Tongue (tissue), 3 donors: ENCODE measurements at places on chromosomes 5 and 9. TPM values are rescaled to one million over a fixed set of nuclear protein-coding genes. Genes with fewer than 3 reads are reported as not detected.

DNA sequence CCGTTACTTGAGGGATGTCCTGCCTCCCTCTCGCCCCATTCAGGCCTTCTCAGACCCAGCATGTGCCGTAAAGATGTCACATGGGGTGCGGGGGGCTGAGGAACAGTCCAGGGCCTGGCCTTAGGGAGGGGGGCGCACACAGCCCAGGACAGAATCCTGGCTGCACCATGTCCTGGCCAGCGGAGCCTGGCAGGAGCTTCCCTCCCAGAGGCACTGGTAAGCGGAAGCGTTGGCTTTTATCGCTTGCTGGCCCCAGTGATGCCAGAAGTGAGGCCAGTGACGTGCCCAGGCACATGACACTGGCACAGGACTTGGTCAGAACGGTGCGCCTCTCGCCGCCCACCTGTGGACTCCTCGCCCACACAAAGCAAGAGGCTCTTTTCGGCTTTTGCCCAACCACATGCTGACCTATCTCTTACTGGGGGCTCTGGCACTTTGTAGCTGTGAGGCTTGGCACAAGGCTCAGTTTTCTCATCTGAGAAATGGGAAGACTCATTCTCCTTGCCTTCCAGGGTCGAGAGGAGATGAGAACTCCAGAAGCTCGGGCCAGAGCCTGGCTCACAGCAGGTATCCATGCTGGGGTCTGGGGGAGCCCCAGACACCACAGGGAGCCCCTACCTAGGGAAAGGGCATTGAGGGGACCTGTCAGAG, 59.0 kb downstream of the LMX1B start:
- DNase-seq, result no peak

The OCLN gene
- 8.0 TPM for total RNA-seq

DNA sequence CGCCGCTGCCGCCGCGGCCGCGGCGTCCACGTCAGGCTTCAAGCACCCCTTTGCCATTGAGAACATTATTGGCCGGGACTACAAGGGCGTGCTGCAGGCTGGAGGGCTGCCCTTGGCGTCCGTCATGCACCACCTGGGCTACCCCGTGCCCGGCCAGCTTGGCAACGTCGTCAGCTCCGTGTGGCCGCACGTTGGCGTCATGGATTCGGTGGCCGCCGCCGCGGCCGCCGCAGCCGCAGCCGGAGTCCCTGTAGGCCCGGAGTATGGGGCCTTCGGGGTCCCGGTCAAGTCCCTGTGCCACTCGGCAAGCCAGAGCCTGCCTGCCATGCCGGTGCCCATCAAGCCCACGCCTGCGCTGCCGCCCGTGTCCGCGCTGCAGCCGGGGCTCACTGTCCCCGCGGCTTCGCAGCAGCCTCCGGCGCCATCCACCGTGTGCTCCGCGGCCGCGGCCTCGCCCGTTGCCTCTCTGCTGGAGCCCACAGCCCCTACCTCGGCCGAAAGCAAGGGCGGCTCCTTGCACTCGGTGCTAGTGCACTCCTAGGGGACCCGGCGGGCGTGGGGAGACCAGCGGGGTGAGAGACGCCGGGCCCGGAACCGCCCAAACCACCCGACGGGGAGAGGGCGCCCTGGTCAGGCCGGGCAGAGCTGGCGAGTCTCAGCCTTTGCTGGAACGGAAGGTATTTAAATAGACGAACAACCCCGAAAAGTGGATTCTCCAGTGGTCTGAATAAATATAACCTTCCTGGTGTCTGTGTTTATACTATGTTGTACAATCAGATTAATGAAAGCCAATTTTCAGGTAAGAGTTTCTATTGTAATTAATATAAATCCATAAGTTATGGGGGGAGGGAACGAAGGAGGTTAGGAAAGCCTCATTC, 1.2 kb downstream of the FOXB2 start:
- DNase-seq, result peak; percentile 32

DNA sequence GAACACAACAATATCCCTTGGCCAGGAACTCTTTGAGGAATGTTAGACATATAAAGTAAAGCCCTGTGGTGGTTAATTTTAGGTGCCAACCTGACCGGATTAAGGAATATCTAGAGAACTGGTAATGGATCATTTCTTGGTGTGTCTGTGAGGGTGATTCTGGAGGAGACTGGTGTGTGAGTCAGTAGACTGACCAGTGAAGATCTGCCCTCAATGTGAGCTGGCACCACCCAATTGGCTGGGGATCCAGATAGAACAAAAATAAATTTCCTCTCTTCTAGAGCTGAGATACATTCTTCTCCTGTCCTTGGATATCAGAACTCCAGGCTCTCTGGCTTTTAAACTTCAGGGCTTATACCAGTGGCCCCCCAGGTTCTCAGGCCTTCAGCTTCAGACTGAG, 56.2 kb upstream of the TNPO1 start:
- DNase-seq, result no peak

DNA sequence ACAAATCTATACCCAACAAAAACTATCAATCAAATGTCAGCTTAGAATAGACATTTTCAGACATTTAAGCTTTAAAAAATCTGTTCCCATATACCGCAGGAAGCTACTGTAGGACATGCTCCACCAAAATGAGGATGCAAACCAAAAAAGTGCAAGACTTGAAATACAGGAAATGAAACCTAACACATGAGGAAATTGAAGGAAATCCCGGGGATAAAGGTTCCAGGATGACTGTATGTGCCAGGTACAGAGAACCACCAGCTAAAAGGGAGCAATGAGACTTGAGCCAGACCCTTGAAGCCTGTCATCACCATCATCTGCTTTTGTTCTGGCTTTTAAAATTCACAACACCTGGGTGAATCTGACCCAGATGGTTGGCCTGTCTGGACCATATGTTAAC, 21.4 kb downstream of the DIAPH1 start:
- no peak for DNase-seq

DNA sequence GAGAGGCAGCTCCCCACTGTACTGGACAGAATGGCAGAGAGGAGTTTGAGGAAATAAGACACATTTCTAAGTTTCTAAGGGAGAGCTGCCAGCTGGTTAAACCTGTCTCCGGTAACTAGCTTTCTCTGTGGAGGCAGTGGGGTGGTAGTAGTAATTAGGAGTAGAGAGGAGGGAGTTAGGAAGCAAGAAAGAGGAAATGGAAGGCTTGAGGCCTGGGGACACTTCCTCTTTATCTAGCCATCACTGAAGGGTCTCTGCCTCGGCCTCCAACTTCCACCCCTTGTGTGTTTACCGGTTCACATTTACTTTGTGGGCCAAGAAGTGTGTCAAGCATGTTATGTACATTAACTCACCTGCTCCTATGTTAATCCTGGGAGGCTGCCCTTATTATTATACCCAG, 462.2 kb upstream of the DMAC1 start:
- DNase-seq, result no peak

GRCh38 chr5:178080056-178080455, 33.3 kb upstream of the N4BP3 start:
- DNase-seq, result no peak

- DNase-seq, result peak; percentile 67
Measured at GRCh38 chr9:87713278-87713987, 12.5 kb upstream of the CTSL start.

DNA sequence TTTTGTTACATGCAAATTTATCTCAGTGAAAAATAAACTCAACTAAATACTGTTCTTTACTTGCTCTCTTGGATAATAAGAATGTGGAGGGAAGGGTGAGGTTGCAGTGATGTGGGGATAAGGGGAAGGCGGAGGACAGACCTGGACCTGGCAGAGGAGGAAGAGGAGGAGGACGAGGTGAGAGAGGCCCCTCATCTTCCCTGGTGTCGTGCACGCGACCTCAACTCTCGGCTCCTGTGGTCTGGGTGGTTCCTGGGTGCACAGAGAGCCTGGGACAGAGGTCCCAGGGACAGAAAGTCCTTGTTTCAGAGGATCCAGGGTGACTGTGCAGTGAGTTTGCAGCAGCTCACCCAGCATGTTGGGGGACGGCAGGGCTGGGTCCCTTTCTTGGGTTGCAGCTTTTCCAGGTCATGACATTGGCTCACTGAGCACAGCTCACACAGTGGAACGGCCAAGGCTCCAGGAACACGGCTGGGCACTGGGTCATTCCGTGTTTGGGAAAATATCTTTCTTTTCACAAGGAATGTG, 37.7 kb upstream of the LPCAT1 start:
- DNase-seq, result no peak

DNA sequence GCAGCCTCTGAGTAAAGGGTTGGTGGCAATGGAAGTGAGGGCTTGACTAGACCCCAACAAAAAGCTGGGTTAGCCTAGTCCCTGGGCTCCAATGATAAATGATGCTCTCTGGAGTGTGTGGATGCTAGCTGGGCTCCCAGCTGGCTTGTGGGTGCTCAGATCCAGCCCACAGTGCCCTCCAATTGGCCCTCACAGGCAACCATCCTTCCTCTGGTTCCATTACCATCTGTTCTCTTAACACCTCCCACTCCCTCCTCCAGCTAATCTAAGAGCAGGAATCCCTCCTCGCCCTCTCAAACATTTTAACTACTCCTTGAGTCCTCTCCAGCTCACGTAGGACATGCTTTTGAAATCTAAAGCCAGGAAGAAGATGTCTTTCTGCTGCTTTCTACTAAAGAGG, 25.2 kb upstream of the FRMD3 start:
- no peak for DNase-seq

GRCh38 chr5:76194340-76194739, 111.2 kb downstream of the SV2C start:
- no peak for DNase-seq

DNA sequence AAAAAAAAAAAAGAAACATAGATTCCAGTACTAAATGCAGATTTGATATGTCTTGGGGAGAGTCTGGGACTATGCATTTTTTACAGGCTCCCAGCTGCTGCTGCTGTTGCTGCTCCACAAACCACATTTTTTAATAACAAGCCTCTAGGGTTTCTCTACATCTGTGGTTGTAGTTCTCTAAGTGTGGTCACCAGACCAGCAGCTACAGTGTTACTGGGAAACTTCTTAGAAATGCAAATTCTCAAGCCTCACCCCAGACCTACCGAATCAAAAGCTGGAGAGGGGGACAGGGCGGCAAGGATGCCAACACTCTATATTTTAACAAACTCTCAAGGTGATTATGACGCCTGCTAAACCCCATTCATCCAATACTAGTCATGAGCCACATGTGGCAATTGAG, 293.4 kb upstream of the PTGER4 start:
- peak; percentile 33 for DNase-seq

The FST gene
- 14.4 TPM for total RNA-seq

DNA sequence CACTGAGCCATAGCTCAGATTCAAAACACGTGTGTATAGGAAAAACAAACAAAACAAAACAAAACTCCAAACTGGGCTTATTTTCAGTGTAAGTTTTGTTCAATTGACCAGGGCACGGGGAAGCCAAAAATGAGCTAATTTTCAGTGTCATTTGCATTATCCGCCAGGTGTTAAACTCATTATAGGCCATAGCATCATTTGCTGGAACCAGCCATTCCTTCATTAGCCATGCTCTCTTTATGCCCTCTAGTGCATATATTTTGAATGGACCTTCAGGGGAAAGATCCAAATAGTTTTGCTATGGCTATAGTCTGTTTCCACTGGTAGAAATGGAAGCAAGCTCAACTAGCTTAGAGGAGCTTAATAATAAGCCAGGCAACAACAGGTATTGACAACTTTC, 1205.2 kb upstream of the DMAC1 start:
- DNase-seq, result peak; percentile 75

The BARHL1 gene
- total RNA-seq, result not detected

GRCh38 chr5:19977099-19977498, 10.9 kb downstream of the CDH18 start:
- DNase-seq, result no peak

The GMCL2 gene
- total RNA-seq, result not detected

DNA sequence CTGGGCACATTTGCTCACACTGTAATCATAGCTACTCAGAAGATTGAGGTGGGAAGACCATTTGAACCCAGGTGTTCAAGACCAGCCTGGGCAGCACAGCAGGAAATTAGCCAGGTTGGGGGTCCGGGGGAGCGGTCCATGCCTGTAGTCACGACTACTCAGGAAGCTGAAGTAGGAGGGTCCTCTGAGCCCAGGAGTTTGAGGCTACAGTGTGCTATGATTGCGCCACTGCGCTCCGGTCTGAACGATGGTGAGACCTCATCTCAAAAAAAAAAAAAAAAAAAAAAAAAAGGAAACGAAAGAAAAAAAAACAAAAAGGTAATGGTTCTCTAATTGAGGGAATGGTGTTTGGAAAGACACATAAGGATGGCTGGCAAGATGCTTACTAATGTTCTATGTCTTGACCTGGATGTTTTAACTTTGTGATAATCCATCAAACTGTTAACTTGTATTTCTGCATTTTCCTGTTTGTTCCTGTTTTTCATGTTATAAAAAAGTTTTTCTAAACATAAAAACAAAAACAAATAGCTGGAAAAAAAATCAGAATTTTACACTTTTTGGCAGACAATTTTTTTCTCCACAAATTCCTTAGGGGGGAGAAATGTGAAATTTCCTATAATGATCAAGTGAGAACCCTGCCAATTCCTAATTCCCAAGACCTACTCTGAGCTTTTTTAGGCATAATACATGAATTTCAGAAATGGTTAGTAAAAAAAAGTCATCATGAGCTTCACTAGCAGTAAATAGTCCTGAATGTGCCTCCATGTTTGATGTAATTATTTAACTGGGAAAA, 96.9 kb downstream of the DENND1A start:
- DNase-seq, result no peak

GRCh38 chr9:128718047-128718446, 5.9 kb downstream of the ZDHHC12 start:
- no peak for DNase-seq
